ENCODE measurements at places on chromosomes 13 and 19.

GRCh38 chr13:75263741-75264407 lies 218.1 kb downstream of the TBC1D4 start:
- no peak for DNase-seq

DNA sequence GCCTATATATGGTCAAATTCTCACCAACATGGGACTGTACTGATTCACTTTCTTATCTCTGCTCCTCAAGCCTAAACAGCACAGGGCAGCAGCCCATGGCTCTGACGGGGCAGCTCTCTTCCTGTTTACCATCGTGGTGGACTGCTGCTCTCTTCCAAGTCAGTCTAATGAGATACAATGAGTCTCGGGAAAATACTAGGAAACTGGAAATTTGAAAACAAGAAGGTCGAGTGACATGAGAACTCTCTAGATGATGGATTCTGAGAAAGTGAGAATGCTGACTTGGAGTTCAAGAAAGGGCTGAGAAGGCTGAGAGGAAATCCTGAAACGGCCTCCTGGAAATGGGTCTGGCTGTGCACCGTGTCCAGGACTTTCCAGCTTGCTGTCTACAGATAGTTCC lies 122.8 kb upstream of the ARGLU1 start:
- DNase-seq, result no peak

- no peak for DNase-seq
These were observed 14.9 kb downstream of the LAIR2 start for GRCh38 chr19:54517483-54517882.

GRCh38 chr13:53105477-53105876 lies 76.9 kb downstream of the OLFM4 start:
- no peak for DNase-seq

DNA sequence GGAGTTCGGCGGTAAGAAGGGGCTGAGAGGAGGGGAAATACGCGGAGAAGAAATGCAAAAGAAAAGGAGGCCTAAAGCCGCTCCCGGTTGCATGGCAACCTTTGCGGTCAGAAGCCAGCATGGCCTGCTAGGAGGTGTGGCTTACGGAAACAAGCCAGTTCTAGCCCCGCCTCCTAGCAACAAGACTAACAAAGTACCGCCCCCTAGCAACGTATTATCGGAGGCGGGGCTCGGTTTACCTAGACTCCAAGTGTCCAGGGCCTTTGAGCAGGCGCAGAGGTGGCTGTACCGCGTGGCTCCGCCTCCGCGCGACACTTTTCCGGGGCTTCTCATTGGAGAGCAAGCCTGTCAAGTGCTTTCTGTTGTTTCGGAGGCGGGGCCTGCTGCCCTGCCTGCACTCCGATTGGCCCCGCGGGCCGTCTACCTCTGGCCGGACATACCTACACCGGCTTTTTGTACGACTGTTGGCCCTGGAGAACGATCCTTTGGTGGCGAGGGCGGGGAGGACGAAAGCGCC lies 339 bp upstream of the CYTH2 start:
- DNase-seq, result peak; percentile 99

DNA sequence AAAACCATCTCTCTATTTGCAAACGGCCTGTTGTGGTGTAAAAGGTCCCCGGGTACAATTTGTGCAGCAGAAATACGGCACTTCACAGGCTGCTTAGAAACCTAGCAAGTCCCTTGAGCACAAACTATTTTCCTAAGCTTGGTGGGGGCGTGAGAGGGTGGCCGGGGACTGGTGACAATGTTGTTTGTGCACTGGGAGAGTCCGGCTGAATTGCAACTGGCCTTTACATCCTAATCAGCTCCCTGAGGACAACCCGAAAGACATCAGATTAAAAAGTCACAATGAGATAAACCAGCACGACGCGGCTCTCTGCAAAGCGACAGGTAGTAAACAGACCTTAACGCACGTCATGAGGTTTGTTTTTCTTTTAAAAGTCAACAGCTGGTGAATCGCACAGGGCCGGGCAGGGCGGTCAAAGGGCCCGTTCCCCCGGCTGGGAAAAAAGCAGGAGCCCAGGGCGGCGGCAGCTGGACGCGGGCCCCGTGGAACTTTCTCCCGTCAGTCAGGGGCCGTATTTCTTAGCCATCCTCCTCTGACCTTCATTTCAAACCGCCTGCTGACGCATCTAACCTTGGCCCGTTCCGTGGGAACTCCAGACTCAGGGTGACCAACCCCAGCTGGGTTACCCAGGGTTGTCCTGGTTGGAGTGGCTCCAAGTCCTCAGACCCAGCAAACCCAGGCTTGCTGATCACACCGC lies 112.3 kb downstream of the GADD45B start:
- no peak for DNase-seq

DNA sequence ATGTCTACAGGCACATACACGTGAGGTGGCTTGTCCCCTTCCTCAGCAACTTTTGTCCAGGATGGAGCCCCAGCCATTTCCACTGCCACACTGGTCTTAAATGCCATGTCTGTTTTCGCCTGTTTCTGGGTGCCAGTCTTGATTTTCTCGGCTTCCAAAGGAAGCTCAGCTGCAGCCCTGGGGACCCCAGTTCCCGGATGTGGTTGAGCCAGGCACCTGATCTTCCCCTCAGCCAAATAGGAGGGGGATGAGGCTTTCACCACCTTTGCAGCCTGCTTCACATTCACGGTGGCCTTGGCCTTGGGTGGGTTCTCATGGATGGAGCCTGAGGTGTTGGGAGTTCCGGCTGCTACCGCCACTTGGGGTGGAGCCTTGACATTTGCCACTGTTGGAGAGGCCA lies 8.7 kb downstream of the IQCN start:
- DNase-seq, result no peak

DNA sequence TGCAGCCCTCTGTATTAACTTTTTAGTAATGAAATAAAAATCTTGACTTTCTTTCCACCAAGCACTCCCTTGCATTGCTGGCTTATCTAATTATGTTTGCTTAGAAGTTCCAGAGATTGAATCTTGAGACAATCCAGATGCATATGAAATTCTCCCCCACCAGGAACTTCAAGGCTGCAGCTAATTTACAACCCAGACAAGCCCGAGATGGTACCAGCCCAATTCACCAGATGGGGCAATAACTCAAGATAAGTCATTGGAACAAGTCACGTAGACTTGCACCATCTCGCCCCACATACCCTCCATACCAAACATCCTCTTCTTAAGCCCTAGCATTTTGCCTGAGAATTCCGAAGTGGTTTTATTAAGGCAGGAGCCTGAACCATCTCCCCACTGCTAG lies 29.0 kb downstream of the UTP14C start:
- no peak for DNase-seq

DNA sequence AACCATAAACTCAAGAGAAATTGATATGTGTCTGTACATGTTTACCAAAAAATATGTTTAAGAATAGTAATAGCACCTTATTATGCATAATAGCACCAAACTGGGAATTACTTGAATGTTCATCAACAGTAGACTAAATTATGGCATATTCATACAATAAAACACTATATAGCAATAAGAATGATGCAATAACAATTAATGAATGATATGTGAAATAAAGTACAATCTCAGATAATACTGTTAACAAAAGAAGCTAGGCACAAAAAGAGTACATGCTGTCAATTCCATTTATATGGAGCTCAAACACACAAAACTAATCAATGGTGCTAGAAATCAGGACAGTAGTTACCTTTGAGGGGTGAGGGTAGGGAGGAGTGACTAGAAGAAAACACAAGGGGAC lies 36.3 kb downstream of the ZC3H13 start:
- DNase-seq, result no peak

GRCh38 chr13:95226932-95227695 lies 74.1 kb downstream of the ABCC4 start:
- DNase-seq, result no peak

GRCh38 chr19:5809053-5809452 lies 4.2 kb downstream of the NRTN start:
- no peak for DNase-seq

- peak; percentile 67 for DNase-seq
These were observed 29.1 kb downstream of the VAV1 start for GRCh38 chr19:6801485-6802086.

- DNase-seq, result peak; percentile 12
These were observed at the start of gene CNOT3 for GRCh38 chr19:54137699-54138488. Gene CNOT3 (plus strand): TSS chr19:54137762. CDS start chr19:54142979, 5,217 bp downstream.

DNA sequence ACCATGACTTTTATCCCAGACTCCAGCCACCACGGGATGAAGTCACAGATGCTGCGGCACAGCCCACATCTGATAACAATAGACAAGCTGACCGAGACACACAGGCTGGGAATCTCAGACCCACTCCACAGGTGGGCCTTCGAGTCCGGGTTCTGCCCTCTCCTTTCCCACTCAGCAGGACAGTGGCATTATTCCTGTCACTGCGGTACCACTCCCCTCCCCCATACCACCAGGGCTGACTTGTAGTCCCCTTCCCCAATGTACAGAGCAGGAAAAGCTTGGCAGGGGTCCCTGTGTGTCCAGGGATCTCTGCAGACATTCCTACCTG lies 179 bp upstream of the AMER2 start:
- DNase-seq, result no peak

DNA sequence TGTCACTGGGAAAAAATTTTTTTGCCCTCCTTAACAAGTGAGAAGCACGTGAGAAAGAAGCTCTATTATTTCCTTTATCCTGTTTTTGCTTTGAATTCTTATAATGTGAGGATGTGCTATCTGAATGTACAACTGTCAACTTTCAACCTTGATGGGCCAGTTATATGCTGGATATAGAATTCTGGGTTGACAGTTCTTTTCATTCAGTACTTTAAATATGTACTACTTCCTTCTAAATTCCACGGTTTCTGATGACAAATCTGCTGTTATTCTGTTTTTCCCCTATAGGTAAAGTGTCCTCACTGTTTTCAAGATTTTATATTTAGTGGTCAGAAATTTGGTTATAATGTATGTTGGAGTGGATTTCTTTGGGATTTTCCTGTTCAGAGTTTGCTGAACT lies 29.9 kb downstream of the ZDHHC20 start:
- no peak for DNase-seq

- DNase-seq, result no peak
These were observed 26.9 kb upstream of the CYP2A7 start for GRCh38 chr19:40908976-40909375.

- no peak for DNase-seq
These were observed 330.4 kb upstream of the NBEA start for GRCh38 chr13:34611671-34612070.

DNA sequence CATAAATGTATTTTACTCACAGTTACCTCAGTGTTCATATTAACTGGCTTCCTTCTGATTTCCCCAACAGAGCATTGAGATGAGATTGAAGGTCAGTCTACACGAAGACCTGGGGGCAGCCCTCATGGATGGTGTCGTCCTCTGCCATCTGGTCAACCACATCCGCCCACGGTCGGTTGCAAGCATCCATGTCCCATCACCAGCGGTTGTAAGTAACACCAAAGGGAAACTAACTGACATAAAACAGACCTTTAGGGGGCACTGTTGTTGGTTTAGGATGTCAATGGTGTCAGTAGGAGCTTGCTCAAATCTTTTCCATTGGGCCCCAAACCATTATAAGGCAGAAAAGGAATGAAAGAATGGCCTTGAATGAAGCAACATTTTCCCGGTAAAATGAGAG lies 68.2 kb downstream of the ESD start:
- no peak for DNase-seq

Data from activated CD8-positive, alpha-beta memory T cell treated with anti-CD3 and anti-CD28 coated beads for 1 hour (primary cell).